Adipocyte (in vitro differentiated cells): ENCODE measurements at places on chromosomes 7 and 10.

- no peak for DNase-seq
These were observed 148.2 kb downstream of the KCND2 start for GRCh38 chr7:120421151-120421651.

GRCh38 chr10:15606377-15606776 lies 113.3 kb downstream of the ITGA8 start:
- peak; percentile 45 for DNase-seq

- DNase-seq: no peak
These were observed 132.6 kb downstream of the RGS10 start for GRCh38 chr10:119409906-119410305.

GRCh38 chr7:111531993-111532392 lies 30.3 kb downstream of the IMMP2L start:
- DNase-seq: no peak

- DNase-seq: peak; percentile 80
These were observed 3.1 kb downstream of the FLNC start for GRCh38 chr7:128833148-128833945.

DNA sequence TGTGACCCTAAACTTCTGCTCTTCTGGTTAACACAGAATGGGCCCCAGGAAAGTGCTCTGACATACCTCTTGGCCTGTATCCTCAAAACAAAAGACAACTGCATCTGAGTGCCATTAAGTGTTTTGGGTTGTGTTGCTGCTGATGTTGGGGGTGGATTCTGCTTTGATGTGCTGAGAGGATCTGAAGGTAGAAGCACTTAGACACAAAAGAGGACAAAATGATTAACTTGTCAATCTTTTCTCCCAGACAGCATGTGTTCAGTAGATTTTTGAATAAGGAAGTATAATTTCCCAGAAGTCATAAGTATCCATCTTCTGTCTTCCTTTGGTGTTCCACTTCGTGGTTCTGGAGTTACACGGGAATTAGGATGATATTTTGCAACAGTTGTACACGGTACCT lies 16.1 kb upstream of the TMEM178B start:
- DNase-seq: no peak

GRCh38 chr7:105046414-105046813 lies 32.4 kb downstream of the KMT2E start:
- peak; percentile 83 for DNase-seq
